ENCODE measurements at places on chromosomes 2 and 18.
A peak's percentile ranks its signal among the peaks of the same experiment; 100 is the strongest.

DNA sequence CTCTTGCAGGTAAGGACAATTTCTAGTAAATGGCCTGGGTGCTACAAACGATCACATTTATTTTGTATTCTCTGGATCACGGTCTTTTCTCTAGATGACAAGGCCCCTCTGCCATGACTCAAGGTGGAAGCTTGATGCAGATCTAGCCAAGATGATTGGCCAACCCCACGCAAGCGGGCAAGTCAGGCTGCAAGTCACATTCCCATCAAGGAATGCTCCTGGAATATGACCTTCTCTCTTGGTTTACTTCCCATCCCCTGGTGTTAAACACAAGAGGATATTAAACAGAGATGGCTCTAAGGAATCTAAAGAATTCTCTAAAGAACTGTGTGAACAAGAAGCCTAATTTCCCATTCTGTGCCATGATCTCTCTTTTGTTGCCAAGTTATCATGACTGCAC, 97.3 kb upstream of the SERPINE2 start:
- DNase-seq, result no peak

GRCh38 chr2:144547494-144547893, 27.6 kb upstream of the ZEB2 start:
- no peak for DNase-seq

- DNase-seq, result no peak
These were observed 249.7 kb downstream of the TPGS2 start for GRCh38 chr18:36578871-36579710.

DNA sequence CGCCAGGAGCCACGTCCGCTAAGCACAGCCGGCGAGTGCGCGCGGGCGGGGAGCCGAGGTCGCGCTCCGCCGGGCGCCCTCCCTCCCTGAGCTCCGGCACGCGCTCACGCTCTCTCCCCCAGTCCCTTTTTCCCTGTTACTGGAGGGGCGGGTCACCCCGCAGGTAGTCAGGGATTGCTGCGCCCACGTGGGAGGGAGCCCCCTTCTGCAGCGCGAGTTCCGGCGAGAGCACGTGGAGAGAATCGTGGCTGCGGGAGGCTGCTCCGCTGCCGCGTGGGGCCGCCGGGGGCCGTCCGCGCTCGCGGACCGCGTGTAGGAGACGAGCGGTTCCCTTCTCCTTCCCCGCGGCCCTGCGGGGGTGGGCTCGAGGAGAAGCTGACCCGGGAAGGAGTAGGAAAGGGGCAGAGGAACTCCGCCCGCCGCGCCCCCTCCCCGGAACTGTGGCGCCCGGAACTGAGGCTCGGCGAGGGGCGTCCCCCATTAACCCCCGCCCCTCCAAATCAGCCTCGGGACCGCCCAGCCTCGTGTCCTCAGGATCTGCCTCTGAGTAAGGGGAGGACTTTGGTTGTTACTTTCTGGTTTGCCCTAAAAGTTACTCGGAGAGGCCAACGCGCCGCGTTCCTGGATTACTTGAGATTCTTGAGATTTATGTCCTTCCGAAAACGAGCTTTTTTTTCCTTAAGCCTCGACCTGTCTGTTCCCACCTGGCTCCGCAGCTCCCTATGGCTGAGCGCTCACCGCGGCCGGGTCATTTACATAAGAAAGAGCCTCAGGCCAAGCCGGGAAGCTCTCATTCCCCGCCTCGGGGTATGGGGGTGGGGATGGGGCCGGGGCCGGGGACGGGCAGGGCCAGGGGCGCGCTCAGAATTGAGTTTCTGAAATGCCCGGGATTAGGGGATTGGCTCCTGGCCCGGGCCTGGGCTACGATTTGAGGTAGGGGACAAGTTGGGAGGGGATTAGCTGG, 1.1 kb downstream of the HK2 start:
- peak; percentile 63 for DNase-seq

GRCh38 chr2:241195506-241196130, 7.1 kb downstream of the ANO7 start:
- DNase-seq, result no peak

GRCh38 chr2:156573710-156574109, 137.5 kb downstream of the GPD2 start:
- no peak for DNase-seq

- no peak for DNase-seq
These were observed 2.4 kb upstream of the CHST10 start for GRCh38 chr2:100419915-100420314.
